Activated CD4-positive, alpha-beta T cell treated with anti-CD3 and anti-CD28 coated beads, Interleukin-2, amount 50 U/mL, for 1 hour (primary cell): ENCODE measurements at places on chromosomes 2 and 18.
A peak's percentile ranks its signal among the peaks of the same experiment; 100 is the strongest.

GRCh38 chr18:24014986-24015638, 558 bp downstream of the TTC39C start:
- peak; percentile 44 for DNase-seq

- DNase-seq: no peak
These were observed 3.7 kb downstream of the FBXO48 start for GRCh38 chr2:68463287-68463877.

DNA sequence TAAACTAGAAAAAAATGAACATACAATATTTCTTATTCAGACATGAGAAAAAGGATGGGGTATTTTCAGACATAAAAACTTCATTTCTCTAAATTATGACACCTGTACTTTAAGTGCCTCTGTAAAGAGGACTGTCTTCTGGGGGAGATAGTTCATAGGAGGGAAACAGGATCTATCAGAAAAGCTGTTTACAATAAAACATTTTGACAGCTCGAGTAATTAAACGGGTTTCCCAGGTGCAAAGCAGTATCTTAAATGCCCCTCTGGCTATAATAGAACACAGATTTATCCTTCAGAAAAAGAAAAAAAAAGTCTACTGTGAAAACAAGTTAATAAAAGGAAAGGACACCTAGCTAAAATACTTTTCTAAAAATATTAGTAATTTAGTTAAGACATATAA, 311.4 kb upstream of the UBE2E3 start:
- DNase-seq: no peak

GRCh38 chr2:8133913-8134472, 547.9 kb upstream of the ID2 start:
- no peak for DNase-seq

- no peak for DNase-seq
These were observed 72.1 kb downstream of the COL6A3 start for GRCh38 chr2:237341872-237342271.

GRCh38 chr2:143190431-143190830, 61.2 kb downstream of the ARHGAP15 start:
- DNase-seq: no peak

GRCh38 chr18:34957119-34957863, 83.9 kb upstream of the MAPRE2 start:
- DNase-seq: no peak

GRCh38 chr2:179840840-179841239, 20.6 kb downstream of the ZNF385B start:
- no peak for DNase-seq

- no peak for DNase-seq
These were observed 37.4 kb downstream of the TDRD15 start for GRCh38 chr2:21161122-21161521.

DNA sequence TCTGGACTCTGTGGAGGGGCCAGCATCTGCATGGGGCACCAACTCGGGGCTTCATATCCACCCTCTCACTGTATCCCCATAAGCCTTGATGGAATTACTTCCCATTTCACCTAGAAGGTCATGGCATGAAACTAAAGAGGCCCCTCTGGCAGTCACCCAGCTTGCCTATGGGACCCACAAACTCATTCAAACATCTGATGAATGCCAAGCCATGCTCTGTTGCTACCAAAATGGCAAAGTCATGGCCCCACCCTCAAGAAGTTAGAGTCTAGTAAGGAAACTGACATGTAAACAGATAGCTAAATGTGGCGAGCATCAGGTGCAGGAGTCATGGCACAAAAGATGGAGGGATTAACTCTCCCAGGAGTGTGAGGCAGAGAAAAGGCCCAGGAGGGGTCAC, 14.5 kb downstream of the CYB5A start:
- DNase-seq: no peak

DNA sequence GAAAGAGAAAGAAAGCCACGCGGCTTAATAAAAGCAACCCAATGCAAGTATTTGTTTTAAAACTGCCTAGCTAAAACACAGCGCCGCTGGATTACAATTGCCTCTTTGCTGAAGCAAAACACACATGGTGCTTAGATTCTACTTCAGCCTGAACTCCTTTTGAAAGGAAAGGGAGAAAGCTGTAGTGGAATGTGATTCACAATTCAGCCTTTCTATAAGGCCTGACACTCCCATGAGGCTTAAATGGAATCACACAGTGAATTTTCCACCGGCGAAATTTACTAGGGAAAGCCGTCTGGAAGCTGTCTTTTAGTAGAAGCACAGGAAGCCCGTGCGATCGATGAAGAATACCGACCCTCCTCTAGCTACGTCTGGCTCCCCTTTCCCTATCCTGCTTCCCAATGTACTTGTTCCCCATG, 348.0 kb downstream of the DLGAP1 start:
- DNase-seq: no peak

DNA sequence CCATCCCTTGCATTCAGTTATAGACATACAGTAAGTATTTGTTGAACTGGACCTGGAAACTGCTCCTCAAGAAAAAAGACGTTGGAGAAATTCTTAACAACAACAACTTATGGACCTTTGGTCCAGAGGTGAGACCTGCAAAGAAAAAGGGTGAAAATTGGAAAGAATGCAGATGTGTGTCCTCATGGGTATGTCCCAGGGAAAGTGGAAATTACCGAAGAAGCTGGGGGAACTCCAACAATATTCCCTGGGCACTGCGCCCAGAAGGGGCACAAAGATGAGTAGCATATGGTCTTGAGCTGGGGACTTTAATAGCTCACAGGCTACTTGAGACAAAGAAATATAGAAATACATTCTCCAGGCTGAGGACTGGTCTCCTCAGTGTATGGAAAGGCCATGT, 35.5 kb upstream of the YWHAQ start:
- DNase-seq: no peak

DNA sequence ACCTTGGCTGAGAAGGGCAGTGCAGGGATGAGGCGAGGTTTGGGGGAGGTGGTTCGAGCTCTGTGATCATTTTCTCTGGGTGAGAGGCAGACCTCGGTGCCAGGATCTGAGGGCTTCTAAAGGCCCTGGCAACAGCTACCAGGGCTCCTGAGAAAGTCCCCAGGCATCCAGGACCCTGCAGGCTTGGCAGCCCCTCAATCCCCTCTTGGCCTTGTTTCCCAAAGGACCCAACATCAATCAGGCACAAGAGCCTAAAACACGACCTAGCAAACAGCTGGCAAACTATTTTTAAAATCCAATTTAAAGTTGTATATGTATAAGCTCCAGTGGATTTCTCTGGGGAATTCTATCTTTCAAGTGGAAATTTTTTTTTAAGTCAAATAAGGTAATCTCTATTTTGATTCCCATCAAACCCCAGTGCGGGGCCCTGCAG, 15.0 kb upstream of the MAT2A start:
- DNase-seq: no peak

GRCh38 chr2:68031043-68031442, 31.8 kb downstream of the C1D start:
- no peak for DNase-seq

- no peak for DNase-seq
These were observed 56.2 kb upstream of the TMEM163 start for GRCh38 chr2:134774786-134775641.

DNA sequence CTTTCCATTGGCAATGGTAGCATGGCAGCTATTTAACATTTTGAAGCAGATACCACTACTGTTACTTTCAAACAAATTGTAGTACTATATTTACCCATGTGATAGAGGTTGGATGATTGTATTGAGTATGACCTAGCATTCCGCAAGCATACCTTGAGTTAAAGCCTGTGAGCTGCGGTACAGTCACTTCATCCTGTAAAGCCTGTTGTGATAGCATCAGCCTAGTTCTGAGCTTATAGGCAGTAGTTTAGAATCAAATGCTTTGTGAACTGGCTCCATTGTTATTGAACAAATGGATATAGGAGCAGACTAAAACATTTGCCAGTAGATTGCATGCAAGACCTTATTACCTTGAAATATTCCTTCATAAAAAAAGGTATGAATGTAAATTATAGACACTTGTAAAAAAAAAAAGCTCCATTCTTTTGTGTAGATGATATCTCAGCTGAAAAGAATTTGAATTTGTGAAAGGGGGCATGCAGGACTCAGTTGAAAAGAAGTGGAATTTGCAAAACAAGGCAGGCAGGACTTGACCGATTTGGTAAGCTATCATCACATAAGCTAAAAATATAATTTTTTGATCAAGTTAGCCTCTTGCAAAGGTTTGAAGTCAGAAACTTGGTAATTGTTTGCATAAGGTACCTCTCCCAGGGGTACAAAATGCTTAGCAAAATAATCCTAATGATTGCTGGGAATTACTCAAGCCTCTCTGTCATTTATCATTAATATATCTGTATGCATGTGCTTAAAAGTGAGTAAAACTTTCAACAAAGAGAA, 138.5 kb upstream of the ITGA4 start:
- no peak for DNase-seq

GRCh38 chr2:58968885-58969284, 727.8 kb upstream of the FANCL start:
- no peak for DNase-seq

DNA sequence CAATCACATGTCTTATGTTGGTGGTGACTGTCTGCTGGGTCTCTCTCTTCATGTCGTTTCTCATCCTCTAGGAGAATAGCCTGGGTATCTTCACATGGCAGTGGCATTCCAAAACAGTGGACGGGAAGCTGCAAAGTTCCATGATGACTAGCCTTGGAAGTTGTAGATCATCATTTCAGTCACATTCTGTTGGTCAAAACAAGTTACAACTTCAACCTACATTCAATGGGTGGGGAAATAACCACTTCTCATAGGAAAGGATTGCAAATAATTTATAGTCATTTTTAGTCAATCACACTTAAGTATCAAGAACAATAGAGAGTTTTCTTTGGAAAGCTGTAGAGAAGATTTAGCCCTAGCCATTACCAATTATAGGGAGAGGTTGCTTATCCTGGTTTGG, 395.0 kb upstream of the CDH2 start:
- DNase-seq: no peak

DNA sequence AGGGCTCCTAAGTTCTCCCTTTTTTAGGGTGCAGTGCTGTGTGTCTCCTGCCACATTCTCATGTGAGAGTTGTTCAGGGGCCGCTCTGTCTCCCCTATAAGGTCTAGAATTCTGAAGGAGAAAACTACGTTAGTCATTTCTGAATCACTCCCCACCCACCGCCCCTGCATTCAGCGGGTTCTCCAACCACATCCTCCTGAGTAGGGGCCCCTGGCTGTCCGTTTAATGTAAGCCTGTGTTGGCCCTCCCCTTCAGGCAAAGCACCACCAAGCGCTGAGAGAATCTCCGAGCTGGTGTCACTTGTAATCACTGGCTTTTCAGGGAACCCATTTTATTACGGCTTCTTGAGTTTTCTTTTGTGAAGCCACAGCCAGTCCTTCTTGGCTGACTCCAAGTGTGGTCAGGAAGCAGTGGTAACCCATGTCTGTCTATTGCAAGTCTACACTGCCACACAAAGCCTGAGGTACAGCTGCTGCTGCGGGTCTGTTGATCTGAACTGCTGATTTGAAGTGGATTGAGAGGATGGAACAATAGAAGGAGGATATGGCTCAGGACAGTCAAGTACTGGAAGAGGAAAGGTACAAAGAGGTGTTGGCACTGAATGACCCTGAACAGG, 16.9 kb downstream of the LCT start:
- DNase-seq: peak; percentile 29

DNA sequence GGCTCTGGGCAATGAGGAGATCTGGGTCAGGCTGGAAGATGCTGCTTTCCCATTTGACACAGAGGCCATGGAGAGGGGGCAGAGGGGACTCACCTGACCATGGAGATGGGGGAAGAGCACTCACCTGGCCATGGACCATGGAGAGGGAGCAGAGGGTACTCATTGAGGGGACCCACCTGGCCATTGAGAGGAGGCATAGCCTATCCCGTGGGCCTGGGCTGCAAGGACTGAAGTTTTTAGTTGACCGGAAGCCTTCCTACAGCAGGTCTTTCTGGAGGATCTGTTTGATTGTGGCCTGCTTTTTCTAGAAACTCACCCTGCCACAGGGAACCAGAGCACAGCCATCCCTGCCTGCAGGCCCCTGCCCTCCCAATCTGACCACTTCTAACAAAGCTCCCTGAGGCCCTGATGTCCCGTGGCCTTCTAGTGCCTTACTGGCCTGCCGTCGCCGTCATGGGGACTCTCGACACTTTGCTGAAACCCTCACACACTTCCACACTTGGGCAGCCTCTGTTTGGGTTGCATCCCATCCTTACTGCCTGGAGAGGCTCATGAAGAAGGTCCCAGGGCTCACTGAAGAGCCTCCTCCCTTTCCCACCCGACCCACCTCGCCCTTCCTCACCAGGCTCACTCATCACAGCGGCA, 5.1 kb upstream of the PROM2 start:
- DNase-seq: no peak

GRCh38 chr2:227377467-227378351, 1.4 kb downstream of the TM4SF20 start:
- no peak for DNase-seq

- DNase-seq: no peak
These were observed 5.2 kb downstream of the RETREG2 start for GRCh38 chr2:219183151-219183772.

DNA sequence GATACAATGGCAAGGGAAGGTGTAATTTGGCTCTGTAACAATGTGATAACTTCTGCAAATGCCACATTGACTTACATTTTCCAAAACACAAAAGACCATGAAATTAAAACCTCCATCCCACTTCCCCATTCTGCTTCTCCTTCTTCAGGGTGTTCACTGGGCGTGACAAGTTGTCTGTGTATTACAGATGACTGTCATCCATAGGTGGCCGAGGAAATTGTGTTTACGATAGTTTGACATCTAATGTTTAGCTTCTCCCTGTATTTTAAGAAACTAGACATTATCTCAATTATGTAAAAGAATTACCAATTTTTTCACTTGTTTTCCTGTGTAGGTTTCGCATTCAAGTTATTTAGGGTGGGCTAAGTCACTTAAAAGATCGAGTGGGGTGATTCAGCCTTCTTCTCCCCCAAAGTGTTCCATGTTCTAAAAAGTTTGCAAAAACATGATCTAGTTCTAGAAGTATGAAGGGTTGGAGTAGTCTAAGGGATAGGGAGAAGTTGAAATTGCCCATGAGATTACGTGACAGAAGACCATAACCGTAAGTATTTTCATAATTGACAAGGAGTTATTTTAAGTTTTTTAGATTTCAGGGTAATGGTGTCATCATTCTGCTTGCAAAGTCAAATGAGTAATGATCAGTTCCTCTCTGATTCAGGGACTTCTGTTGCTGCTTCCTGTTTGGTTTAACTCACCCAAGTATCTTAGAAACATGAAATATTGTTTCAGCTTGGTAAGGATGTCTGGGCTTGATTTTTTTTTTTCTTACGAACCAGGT, 25.2 kb upstream of the CYTIP start:
- no peak for DNase-seq

DNA sequence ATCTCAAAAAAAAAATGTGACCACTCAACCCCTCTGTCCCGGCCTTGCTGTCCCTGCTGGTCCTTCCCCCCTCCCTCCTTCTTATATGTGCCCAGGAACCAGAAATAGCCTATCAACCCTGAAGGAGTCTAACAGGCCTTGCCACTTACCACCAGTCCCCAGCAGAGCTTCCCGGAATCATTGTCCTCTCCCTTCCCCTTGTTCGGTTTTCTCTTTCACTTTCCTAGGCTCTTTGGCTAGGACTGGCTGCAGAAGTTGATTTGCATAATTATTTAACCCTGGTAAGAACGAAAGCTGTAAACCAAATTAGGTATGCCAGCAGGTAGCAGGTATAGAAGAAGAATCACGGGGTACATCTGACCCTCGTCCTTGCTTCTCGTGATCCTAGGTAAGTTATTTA, 72.6 kb upstream of the ZNF532 start:
- no peak for DNase-seq

- no peak for DNase-seq
These were observed 73.7 kb upstream of the DPP10 start for GRCh38 chr2:114368705-114369104.

- no peak for DNase-seq
These were observed 111.9 kb downstream of the RGPD3 start for GRCh38 chr2:106356291-106356690.
